ENCODE measurements at places on chromosomes 1 and 21.

GRCh38 chr1:222656391-222657155, 38.7 kb downstream of the MIA3 start:
- no peak for DNase-seq

- no peak for DNase-seq
Observed at GRCh38 chr1:21157054-21157453, 19.6 kb downstream of the EIF4G3 start.

DNA sequence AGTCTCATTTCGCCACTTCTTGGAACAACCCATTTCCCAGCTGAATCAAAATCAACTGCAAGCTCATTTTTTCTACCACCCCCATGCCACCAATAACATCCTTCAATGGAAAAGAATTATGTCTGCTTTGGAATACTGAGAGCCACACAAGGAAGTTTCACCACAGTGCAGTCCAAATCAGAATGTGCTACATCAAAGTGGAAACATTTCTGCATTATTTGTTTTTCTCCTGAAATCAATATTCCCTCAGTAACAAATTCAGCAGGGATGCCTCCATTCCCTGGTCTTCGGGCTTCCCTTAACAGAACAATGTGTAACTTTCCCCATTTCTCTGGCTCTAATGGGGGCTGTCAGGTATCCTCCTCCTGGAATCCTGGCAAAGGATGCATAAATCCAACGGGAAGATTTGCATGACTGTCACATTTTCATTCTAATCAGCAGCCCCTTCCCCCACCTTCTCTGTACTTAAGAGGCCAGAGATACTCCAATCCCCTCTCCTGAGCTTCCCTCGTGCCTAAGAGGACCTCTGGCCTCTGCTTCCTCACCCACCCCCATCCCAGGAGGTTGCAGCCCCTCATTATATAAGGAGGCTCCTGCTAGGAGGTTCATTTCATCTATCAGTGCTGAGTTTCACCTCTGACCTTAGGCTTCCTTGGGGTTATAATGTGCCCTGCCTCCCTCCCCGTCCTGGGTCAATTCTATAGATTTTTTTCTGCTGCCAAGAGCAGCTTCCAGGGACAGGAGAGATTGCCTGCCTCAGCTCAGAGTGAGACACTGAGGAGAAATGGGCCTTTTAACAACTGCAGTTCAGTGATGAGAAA, 201.1 kb downstream of the OMA1 start:
- no peak for DNase-seq

GRCh38 chr1:236997361-236997760, 6.9 kb downstream of the MT1HL1 start:
- DNase-seq: no peak

- DNase-seq: no peak
Observed at GRCh38 chr21:16588433-16588860, 858.7 kb downstream of the USP25 start.

DNA sequence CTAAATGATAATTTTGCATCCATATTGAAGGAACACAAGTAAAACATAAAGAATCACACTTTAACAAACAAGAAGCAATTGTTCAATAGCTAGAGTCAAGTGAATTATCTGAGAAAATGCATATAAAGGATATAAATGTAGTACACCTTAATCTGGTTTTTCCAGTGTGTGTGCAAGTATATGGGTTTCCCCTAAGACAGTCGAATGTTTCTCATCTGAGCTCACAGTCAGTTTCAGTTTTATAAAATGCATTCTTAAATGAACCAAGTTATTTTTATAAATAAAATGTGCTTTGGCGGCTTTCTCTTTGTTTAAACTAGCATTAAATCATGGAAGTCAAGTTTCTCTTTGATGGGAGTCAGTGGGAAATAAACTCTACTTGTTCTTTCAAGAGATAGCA, 125.9 kb downstream of the PTPRC start:
- no peak for DNase-seq

GRCh38 chr21:42414928-42415769, 11.4 kb downstream of the UBASH3A start:
- DNase-seq: peak; percentile 98

DNA sequence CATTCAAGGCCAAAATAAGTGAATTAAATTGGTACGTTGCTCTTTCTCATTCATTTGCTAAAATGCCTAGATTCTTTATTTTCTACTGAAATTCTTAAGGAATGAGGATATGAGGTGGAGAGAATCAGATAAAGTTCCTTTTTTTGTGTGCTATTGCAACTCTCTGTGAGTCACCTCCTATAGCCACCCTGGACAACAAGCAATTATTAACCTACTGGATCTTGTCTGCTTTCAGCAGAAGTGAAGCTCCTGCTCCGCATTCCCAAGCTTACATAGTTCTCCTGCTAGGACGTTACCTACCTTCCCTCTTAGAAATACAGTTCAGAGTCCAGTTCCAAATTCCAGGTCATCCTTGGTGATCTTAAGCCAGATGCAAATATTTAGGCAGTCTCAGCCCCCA, 4.8 kb upstream of the KCNJ6 start:
- DNase-seq: no peak

DNA sequence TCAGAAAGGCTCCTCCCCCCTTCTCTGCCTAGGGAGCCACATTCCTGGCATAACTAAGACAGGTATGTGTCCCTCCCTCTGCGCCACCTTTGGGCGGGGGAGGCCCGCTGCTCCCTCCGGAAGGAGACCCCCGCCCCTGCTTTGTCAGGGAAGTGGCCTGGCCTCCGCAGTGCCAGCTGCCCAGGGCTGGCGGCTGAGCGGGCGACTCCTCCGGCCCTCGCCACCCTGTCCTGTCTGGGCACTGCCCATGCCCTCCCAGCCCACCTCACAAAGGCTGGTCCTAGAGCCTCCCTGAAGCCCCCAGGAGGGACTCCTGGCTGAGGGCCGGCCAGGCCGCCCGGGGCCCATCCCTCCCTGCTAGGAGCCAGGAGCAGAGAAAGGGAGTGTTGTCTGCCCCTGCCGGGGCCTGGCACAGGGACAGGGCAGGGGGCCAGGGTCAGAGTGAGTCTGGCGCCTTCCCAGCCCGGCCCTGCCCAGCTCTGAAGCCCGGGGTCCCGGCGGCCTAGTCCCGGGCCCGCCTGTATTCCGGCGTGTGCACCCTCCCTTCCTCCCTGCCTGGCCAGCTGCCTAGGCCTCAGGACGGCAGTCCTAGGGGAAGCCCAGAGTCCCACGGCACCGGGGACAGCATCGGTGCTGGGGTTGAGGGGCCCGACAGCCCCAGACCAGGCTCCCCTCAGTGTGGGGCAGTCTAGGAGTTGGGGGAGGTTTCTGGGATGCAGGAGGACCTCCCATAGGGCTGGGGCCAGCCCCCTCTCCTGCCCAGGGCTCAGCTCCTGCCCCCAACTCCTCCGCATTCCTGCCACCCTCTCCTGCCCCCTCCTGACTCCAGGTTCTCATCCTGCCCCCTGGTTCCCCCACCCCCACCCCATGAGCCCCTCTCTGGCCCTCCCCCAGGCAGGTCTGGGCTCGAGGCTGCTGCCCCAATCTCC, 5.1 kb downstream of the AGRN start:
- DNase-seq: no peak

GRCh38 chr1:66402194-66402593, 131.8 kb upstream of the SGIP1 start:
- DNase-seq: no peak

- DNase-seq: no peak
Observed at GRCh38 chr21:14716761-14717396, 170.8 kb upstream of the SAMSN1 start.

DNA sequence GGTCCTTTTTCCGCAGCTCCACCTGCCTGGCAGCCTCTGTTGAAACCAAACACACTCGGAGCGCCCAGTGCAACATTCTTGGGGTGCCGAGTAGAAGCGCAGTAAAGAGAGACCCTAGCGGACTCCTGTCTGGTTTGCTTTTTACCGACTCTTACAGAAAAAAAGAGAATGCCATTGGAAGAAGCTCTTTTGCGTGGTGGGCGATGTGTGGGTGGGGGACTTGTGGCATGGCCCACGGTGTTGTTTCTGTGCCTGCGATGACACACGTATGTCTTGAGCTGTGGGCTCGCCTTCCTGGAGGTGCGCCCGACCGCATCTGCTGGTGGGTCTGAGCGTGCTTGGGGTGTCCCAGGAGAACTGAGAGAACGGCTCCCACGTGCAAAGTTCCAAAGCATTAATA, 7.3 kb upstream of the BARHL2 start:
- no peak for DNase-seq

GRCh38 chr1:36582066-36582755, 99.5 kb upstream of the CSF3R start:
- no peak for DNase-seq

GRCh38 chr1:160040476-160040875, 8.7 kb upstream of the PIGM start:
- no peak for DNase-seq

- DNase-seq: no peak
Observed at GRCh38 chr21:46081022-46081861, 16.7 kb upstream of the COL6A2 start.

- DNase-seq: no peak
Observed at GRCh38 chr1:168468042-168468809, 75.6 kb downstream of the XCL2 start.

- DNase-seq: no peak
Observed at GRCh38 chr1:57752843-57753242, 329.0 kb upstream of the DAB1 start.

- no peak for DNase-seq
Observed at GRCh38 chr1:33007190-33008050, 29.3 kb downstream of the AK2 start.

DNA sequence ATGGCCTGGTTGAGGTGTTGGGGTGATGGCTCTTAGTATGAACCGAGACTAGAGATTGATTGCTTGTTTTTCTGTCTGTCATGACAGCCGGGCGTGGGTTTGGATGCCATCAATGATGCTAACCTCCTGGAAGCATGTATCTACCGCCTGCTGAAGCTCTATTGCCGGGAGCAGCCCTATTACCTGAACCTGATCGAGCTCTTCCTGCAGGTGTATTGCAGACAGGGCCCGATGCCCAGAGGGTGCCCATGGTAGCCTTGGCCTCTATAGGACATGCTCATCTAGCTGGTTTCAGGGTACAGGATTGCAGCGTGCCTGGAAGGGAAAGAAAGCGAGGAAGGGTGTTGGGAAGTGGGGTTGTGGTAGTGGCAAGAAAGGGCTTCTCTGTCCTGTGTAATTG, 2.6 kb upstream of the RUSC1 start:
- DNase-seq: no peak

GRCh38 chr1:28087614-28088167, 719 bp downstream of the EYA3 start:
- peak; percentile 30 for DNase-seq

GRCh38 chr1:35001743-35002142, 16.6 kb upstream of the TMEM35B start:
- no peak for DNase-seq

DNA sequence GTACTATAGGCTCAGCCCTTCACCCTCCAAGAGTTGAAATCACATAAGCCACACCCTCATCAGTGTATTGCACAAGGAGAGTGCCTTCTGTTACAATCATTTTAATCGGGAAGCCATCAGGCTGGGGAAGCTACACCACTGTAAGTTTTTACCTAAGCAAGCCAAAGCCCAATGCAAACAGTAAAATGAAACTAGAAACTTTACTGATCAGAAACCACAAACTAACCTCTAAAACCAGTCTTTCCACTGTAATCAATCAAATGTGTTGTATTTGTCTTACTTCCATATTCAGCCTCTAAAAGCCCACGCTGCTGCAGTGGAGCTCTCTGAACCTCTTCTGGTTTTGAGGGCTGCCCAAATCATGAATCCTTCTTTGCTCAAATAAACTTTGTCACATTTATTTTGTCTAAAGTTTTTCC, 26.2 kb downstream of the CAPN8 start:
- peak; percentile 30 for DNase-seq

DNA sequence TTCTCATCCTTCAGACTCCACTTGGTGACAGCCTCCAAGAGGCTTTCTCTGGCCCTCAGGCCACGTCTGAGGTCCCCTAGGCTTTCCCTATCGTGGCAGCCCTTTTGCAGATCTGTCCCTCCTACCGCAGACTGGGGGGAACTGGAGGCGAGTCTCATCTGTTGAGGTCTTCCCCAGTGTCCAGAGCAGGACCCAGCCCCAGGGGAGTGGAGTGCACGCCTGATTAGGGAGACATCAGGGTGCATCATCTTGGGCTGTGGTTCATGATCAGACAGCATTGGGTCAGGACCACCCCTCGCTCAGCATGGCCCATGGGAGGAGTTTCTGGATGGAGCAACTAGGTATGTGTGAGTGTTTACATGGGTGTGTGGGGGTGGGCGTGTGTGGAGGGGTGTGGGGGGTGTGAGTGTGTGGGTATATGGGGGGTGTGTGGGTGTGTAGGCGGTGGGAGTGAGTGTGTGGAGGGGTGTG, 8.5 kb upstream of the MATN1 start:
- DNase-seq: no peak

- no peak for DNase-seq
Observed at GRCh38 chr1:27397110-27397509, 4.7 kb downstream of the GPR3 start.

GRCh38 chr1:90850181-90850897, 133.2 kb upstream of the BARHL2 start:
- no peak for DNase-seq

- peak; percentile 31 for DNase-seq
Observed at GRCh38 chr1:72283307-72284083, 1.2 kb upstream of the NEGR1 start.

DNA sequence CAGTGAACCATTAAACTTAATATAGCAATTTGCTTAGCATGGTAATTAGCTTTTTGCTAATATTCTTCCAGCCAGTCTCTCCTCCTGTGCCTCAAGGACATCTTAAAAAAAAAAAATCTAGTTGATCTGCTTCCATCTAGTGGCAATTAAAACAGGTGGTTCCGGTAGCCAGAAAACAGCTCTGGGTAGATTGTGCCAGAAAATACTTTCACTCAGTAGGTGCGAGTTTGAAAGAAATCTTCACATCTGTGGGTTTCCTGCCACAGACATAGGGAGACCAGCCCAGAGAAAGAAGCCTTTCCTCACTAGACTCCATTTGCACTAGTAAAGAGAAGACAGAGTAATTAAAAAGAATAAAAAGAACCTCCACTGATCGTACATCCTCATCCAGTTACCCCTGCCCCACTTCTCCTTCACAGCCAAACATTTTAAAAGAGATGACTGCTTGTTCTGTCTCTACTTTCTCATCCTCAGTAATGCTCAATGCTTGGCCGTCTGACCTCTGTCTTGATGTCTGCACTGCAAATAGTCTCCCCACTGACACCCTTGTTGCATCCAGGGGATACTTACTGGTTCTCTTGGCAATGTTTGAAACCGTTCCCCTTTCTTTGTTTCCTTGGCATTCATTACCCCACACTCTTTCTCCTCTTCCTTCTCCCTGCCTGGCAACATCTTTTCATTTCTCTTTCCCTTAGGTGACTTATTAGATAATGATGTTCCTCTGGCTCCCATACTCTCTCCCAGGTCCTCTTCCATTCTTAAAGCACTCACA, 16.9 kb downstream of the SELL start:
- no peak for DNase-seq

- DNase-seq: no peak
Observed at GRCh38 chr1:154856049-154856448, 14.0 kb downstream of the KCNN3 start.

- no peak for DNase-seq
Observed at GRCh38 chr1:93681989-93682412, 364 bp upstream of the BCAR3 start.

- no peak for DNase-seq
Observed at GRCh38 chr1:116111524-116112021, 374 bp downstream of the MAB21L3 start.

All from stimulated activated CD4-positive, alpha-beta T cell treated with anti-CD3 and anti-CD28 coated beads, Interleukin-15, amount 100 ng/mL, for 24 hours (primary cell).